CD4-positive, alpha-beta T cell treated with Interleukin-6 for 4 hours (primary cell): ENCODE measurements at places on chromosomes 2 and 18.

DNA sequence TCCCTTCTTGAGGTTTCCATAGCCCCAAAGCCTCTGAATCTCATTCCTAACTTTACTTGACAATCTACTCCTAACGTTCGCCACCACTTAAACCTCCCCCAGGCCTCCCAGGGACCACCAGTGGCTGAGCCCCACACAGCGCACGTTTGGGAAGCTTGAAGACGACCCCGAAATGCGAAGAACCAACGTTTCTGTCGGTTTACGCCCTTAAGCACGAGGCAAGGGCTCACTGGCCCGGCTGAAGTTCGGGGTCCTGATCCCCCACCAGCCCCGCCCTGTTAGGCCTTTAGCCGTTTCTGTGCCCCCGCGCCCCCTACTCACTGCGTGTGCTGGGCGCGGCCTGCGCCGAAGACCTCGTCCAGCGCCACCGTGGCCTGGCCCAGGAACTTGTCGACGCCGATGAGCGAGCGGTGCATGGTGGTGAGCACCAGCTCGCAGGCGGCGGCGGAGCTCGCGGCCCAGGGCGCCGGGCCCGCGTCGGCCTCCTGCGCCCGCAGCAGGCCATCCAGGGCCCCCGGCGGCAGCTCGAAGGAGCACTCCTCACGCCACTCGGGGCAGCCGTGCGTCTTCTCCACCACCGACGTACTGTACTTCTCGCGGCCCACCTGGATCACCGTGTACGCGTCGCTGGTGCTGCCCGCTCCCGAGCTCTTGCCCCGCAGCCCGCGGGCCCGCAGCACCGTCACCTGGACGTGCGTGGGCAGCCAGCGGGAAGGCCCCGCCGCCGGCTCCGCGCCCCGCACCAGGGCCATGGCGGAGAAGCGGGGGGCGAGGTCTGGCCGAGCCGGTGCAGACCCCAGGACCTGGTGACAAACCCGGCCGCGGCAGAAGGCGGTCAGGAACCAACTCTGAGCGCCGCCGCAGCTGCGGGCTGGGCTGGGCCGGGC, 479 bp downstream of the RAB11FIP5 start:
- DNase-seq: peak; percentile 45

GRCh38 chr2:239267288-239267951, 133.4 kb downstream of the HDAC4 start:
- peak; percentile 93 for DNase-seq

DNA sequence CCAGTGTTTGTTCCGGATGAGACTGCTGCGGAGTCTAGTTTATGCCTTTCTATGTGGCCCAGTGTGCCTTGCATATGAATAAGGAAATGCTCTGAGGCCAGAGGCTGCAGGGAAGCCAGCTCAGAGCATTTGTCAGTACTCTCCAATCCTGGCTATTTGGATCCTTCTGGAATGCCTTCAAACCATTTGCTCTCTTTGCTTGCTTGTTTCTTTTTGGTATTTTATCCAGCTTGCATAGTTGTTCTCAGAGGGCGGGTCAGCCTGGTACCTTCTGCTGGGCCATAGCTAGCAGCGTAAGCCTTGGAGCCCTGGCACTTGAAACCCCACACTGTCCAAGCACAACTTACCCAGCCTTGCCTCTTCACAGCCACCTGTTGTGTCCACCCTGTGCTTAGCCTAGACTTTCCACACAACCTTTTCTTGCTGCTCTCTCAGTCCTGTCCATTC, 20.5 kb downstream of the CENPO start:
- DNase-seq: no peak

- no peak for DNase-seq
Observed at GRCh38 chr2:38045811-38046210, 30.1 kb downstream of the CYP1B1 start.

- peak; percentile 51 for DNase-seq
Observed at GRCh38 chr2:135948642-135949355, 36.6 kb downstream of the DARS1 start.

- no peak for DNase-seq
Observed at GRCh38 chr2:153213022-153213421, 265.5 kb downstream of the RPRM start.

DNA sequence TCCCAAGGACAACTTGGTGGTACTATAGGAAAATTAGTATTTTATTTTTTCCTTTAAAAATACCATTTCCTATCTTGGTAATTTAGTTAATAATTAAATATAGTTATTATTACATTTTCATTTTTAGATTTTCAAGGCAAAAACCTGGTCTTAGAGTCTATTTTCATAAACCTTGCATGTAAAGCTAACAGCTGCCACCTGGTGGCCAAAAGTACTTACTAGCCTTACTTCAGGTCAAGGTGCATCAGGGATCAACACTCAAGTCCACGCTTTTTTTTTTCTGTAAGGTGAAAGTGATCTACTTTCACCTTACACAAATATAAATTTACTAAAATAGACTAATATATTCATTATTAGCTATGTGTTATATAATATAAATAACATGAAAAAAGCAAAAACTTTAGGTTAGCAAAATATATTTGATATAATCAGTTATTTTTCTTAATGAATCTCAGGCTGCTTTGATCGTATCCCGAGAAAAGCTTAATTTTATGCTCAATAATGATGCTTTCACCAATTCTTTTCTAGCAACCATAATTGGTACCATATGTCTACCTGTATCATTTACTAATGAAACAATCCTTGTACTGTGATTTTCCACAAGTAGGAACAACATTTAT, 62.5 kb downstream of the RELCH start:
- DNase-seq: peak; percentile 82

DNA sequence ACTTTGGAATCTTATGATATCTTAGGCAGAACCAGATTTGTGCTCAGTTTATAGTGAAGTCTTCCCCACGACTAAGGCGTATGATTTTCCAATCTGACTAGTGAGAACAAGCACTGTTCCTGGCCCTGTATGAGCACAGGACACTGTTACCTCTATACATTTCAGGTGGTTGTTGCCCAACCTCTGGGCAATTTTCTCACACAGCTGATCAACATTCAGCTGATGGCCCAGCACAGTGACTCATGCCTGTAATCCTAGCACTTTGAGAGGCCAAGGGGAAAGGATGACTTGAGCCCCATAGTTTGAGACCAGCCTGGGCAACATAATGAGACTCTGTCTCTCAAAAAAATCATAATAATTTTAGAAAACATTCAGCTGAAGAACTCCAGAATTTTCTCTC, 119.5 kb downstream of the ASXL3 start:
- no peak for DNase-seq

DNA sequence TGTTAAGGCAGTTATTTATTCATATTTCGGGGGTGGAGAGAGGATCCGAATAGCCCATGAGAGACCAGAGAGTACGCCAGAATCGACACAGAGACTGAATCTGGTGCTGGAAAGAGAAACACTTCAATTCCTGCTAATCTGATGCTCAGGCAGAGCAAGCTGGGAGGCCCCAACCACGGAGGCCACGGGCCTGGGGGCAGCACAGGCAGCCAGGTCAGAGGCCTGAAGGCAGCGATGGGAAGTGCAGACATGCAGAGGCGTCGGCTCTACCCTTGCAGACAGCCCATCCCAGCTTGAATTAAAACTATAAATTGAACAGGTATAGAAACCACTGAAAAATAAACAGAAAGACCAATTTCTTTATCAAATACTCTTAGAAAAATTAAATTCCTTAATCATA, 50.6 kb downstream of the PXDN start:
- DNase-seq: no peak

DNA sequence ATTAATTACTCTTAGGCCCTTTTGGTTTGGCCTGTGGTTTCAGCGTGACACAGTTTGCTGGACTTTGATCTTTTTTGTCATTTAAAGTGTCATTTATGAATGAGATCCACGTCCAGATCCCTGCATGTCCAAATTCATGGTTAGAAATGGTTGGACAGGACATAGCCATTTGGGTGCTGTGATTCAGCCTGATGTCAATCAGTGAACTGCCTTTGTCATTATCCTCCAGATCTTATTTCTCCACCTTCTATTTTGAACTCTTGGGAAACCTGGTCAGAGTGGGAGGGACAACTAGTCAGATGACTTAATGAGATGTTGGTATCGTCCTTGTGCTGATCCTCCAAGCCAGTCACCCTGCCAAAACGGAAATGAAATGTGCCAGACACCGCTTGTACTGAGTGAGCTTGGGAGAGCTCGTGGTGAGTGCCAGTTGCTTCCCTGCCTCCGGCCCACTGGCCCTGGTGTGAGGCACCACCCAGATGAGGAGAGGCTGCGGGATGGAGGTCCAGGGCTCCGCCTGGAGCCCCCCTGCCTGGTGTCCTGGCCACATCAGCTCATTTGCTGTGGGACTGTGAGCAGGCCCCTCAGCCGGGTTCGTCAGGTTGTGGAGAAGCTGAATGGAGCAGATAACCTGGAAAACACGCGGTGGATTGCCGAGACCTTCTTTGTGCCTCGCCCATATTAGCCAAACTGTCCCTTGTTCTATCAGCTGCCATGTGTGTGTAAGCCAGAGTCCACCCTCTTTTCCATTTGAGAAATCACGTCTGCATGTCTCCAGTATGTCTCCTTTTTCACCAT, 70.1 kb downstream of the DGKD start:
- no peak for DNase-seq

DNA sequence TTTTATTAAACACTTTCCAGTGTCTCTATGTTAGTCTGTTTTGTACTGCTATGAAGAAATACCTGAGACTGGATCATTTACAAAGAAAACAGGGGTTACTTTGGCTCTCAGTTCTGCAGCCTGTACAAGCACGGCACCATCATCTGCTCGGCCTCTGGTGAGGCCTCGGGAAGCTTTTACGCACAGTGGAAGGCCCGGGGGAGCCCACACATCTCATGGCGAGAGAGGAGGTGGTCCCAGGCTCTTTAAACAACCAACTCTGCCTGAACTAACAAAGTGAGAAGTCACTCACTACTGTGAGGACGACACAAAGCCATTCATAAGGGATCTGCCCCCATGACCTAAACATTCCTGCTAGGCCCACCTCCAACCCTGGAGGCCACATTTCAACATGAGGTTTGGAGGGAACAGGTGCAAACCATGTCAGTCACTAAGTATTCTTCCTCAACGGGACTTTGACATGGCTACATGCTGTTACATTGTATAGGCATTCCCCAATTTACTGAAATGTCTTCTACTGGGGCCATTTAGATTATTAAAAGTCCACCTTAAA, 26.1 kb downstream of the CYB5A start:
- no peak for DNase-seq

DNA sequence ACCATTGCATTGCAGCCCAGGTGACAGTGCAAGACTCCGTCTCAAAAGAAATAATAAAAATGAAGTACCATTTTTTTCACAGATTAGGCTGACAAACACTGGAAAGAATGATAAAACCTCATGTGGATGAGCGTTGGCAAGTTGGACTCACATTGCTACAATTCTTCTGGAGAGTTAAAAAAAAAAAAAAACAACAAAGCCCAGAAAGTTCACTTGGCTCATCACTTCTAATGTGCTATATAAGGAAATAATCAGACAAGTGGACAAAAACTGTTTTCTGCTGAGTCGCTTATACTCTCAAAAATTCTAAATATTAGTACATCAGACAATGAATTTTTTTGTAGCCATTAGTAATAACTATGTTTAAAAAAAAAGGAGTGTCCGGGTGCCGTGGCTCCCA, 38.4 kb downstream of the PKP4 start:
- no peak for DNase-seq

DNA sequence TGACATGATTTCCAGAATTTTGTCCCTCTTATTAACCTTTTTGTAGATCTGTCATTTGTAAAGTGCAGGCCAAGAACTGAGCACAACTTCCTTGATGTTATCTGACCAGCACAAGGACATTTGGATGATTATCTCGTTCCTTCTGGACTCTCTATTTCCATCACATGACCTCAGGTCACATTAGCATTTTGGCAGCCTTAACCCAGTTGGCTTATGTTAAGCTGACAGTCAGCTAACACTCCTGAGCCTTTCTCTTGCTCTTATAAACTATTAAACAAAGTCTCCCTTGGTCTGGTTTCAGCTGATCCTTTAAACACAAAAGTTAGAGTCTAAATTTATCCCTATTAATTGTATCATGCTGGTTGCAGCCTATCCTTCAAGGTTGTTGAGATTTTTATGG, 167.2 kb upstream of the RBBP8 start:
- DNase-seq: no peak

DNA sequence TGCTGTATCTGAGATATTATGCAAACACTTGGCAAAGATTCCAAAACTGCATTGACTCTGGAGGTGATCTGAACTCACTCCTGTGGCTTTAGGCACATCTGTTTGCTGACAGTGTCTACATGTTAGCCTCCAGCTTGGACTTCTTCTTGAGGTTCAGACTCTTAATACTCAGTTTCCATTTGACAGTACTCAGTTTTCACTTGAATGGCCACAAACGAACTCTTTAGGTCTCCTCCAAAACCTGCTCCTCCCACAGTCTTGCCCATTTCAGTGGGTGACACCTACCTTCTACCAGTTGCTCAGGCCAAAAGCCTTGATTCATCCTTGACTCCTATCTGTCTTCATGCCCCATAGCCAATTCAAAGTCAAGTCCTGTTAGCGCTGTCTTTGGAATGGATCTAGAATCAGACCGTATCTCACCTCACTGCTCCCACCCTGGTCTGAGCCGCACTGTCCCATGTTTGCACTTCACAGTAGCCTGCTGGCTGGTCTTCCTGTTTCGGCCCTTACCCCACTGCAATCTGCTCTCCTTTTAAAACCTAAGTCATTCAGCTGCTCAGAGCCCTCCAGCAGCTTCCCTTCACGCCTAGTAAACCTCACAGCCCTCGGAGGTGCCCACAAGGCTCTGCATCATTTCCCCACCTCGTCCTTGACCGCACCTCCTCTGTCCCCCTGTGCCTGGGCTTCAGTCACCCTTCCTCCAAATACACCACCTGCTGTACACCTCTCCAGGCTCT, 10.5 kb downstream of the ATG16L1 start:
- no peak for DNase-seq

GRCh38 chr2:9757501-9758264, 85.6 kb upstream of the TAF1B start:
- no peak for DNase-seq

DNA sequence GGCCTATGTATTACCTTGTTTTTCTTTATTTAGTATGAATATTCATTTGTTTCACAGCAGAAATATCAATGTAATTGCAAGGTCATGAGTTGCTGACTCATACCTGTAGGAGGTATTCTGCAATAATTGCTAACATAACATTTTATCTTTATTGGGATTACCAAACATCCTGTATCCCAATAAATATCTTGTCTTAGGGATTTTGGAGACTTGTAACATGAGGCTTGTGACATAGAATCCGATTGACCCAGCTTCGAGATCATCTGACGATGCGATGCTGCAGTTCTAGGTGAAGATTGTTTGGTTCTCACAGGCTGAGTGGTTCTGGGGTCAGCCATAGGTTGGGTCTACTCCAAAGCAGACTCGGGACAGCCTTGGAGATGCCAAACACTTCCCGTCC, 133.4 kb upstream of the RND3 start:
- DNase-seq: no peak
